ENCODE measurements at places on chromosomes 6 and 20.

GRCh38 chr6:54598787-54599313 lies 247.7 kb upstream of the FAM83B start:
- DNase-seq = peak; percentile 17

GRCh38 chr6:144809120-144809519 lies 524.0 kb downstream of the UTRN start:
- peak; percentile 4 for DNase-seq

GRCh38 chr20:25750765-25751696 lies 54.4 kb upstream of the ZNF337 start:
- DNase-seq = peak; percentile 20

DNA sequence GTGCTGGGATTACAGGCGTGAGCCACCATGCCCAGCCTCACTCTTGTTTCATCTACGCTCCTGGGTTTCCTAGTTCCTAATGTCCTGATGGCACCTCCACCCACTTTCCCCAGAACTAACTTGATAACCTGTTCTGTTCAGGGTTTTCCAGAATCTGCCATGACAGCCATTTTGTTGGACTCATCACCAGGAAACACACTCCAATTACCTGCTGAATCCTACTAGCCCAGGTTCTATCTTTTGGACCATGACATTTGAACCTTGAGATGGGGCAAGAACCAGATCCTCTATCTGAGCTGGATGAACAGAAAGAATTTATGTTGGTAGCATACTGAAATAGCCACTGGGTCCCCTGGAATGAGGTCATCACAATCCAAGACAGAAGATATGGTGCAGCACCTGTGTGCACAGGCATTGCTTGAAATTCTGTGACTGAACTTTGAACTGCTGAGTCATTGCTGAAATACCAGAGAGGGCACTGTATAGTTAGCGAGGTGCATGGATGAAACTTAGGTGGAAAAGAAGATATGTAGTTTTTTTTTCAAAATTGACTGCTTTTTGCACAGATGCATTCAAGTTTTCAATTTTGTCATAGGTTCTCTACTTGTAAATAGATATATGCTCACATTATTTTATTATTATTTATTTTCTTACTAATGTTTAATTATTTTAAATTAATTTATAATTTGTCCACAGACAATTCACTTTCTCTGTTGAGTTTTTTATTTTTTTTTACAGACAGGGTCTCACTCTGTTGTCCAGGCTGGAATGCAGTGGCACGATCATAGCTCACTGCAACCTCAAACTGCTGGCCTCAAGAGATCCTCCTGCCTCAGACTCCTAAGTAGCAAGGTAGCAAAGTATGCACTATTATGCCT lies 42.8 kb upstream of the TASP1 start:
- no peak for DNase-seq

- peak; percentile 44 for DNase-seq
Measured at GRCh38 chr6:28794175-28795002, 129.4 kb downstream of the TRIM27 start.

- DNase-seq = peak; percentile 4
Measured at GRCh38 chr6:138157986-138158638, 3.6 kb upstream of the ARFGEF3 start.

- no peak for DNase-seq
Measured at GRCh38 chr6:50288241-50288640, 238.5 kb upstream of the DEFB112 start.

GRCh38 chr20:25325997-25326396 lies 64.6 kb downstream of the ABHD12 start:
- DNase-seq = no peak

DNA sequence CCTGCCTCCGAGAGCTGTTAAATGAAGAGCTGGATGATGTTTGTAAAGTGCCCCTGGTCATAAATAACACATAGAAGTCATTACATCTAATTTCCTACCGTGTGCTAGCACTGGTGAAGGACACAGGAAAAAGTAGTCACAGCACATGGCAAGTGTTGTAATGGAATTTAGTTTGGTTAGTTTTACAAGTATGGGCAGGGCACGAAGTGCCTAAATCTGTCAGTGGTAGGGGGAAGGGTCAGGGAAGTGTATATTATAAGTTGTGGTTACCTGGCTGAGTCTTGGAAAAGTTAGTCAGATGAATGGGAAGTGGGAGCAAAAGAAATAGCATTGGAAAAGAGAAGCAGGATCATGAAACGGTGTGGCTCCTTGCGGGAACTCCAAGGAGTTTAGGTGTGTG lies 1.6 kb downstream of the RIPPLY2 start:
- no peak for DNase-seq

- peak; percentile 55 for DNase-seq
Measured at GRCh38 chr6:82494367-82494766, 130.8 kb downstream of the TPBG start.

- DNase-seq = peak; percentile 38
Measured at GRCh38 chr6:30882759-30883684, 1.3 kb upstream of the DDR1 start.

DNA sequence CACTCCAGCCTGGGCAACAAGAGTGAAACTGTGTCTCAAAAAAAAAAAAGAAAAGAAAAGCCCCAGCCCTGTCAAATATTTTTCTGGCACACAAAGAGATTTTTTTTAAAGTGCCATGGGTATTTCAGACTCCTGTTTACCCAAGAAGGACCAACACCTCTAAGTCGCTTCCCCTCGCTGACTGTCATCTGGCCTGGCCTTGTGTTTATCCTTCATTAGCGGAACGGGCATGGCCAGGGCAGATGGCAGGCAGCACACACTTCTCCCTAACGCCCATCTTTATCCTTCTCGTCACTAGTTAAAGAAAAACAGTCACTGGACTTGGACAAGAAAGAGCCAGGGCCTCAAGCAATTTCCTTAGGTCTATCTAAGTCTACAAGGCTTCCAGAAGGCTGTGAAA lies 7.3 kb upstream of the CBFA2T2 start:
- DNase-seq = no peak

- peak; percentile 21 for DNase-seq
Measured at GRCh38 chr6:17015551-17016381, 86.1 kb upstream of the STMND1 start.

DNA sequence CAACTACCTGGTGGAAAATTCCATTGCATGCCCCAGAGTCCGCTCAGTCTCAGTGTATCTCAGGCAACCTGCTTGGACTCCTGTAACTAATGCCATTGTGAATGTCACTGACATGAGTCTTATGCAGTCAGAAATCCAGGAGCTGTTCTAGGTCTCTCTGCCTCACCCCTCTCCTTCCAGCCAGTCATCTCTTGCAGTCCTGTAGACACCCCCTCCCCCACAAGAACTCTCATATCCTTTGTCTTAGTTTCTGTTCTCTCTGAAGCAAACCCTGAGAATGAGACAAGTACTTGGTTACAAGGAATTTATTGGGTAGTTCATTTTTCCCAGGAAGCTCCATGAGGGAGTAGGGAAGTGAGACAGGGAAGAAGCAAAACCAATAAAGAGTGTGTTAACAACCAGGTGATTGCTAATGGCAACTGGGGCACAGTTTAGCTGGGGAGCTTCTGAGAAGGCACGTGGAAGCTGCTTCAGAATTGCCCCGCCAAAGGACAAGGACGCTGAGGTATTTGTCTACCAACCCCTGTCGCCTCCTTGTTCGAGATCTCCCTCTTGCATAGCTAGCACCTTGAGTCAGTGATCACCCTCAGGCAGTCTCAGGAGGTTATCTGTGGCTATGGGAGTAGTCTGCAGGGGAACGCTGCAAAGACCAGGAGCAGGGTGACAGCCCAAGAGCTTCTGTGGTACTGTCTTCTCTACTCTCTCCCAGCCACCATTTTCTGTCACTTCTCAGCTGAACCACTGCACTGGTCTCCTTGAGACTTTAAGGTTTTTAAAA lies 911.4 kb upstream of the FLRT3 start:
- DNase-seq = no peak

- no peak for DNase-seq
Measured at GRCh38 chr6:88381289-88381642, 215.1 kb upstream of the CNR1 start.

DNA sequence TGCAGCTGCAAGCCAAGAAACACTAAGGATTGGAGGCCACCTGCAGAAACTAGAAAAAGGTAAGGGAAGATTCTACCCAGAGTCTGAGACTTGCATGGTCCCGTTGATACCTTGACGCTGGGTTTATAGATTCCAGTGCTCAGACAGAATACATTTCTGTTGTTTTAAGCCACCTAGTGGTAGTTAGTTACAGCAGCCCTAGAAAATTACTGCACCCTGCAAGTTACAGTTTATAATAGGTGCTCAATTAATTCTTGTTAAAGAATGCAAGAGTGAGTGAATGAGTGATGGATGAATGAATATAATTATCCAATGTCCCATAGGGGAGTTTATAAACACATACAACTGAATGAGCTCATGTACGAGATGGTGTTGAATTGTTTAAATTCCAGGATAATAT lies 453.1 kb upstream of the SLC35B3 start:
- DNase-seq = no peak

GRCh38 chr6:29924287-29924686 lies 18.0 kb upstream of the HLA-A start:
- DNase-seq = no peak

- DNase-seq = no peak
Measured at GRCh38 chr6:163181666-163182180, 232.8 kb upstream of the QKI start.

GRCh38 chr6:41426438-41426851 lies 91.0 kb downstream of the NCR2 start:
- no peak for DNase-seq

GRCh38 chr6:47710295-47710694 lies 11.9 kb downstream of the ADGRF4 start:
- DNase-seq = no peak

DNA sequence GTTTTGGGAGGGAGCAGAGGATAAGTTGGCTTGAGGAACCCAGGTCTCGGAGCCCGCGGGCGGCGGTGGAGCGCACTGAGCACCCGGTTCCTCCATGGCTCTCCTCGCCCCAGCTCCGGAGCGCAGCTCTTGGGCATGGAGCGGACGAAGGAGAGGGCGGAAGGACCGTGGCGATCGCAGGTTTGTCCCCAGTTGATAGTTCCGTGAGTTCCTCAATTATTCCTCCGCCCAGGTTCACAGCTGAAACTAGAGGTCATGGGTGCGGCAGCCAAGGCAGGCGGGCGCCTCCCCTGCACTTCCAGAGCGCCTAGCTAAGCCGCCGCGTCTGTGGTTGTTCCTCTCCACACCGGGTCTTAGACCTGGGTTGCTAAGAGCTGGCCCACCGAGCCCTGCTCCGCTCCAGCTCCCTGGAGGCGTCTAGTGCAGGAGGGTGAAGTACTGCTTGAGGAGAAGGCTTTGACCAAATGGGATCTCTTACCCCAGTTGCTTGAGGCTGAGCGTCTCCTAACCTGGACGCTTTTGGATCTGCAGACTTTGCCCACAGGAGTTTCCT lies at the start of gene HTR1B:
TSS of gene HTR1B (minus strand) at position 184 of the 553 bp plus-strand sequence. CDS start at position 96, 88 bp downstream.
- DNase-seq = peak; percentile 61

- peak; percentile 43 for DNase-seq
Measured at GRCh38 chr6:21996425-21997118, 300.3 kb downstream of the PRL start.

- DNase-seq = no peak
Measured at GRCh38 chr6:150907383-150907782, 41.9 kb downstream of the MTHFD1L start.

- no peak for DNase-seq
Measured at GRCh38 chr6:127402890-127403617, 56.1 kb downstream of the KIAA0408 start.

DNA sequence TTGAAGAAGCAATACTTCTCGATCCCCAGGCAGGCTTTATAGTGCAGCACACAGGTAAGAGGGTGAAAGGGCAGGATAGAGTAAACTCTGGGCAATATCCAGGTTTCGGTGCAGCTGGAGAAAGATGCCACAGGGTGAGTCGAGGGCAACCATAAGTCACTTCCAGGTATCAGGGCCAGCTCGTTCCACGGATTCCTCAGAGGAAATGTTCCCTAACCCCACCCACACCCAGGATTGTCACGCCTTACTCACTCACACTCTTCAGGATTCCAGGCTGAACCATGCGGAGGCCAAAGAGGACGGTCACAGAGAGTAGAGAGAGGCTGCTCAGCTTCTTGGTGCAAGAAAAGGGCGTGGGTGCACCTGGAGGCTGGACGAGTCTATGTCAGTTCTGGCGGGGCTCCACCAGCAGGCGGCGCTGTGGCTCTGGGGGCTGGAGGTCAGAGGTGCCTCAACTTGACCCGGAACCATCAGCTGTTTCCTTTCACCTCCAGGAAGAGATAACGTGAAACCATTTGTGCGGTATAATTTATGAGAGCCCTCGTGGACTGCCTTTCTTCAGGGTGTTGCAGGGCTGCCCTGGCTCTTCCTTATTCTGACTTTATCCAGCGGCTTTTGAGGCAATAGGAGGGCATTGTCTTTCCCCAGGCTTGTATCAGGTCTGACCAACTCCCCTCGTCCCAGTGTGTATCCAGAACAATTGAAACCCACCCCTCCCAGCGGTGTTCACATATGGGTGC lies 14.5 kb upstream of the WFDC12 start:
- no peak for DNase-seq

DNA sequence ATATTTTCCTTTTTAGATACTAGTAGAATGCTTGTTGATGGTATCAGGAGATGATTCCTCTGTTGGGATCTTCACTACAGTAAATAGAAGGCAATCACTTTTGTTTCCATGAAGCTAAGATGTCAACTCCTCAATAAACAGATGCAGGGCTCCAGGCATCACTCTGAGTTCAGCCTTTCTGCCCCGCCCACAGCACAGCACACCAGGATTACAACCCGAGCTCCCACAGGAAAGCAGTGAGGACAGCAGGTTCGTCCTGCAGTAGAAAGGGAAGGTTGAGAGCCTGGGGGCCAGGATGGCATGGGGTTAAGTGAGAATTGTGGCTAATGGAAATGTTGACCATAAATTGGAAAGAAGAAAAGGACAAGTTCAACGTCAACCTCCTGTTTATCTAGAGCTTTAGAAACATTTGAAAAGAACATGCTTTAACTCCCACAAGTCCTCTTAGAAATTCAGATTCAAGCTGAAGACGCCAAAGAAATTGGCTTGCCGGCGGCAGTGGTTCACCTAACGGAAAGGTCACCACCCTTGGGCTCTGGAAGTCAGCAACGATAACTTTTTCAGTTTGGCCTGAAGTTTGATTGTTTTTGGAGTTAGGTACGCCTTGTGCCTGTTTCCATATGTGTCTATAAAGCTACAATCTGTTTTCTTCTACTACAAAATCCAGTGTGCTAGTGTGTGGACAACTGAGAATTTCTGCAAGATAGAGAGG lies 144.4 kb upstream of the PDE10A start:
- no peak for DNase-seq

- no peak for DNase-seq
Measured at GRCh38 chr20:32775336-32775991, 13.3 kb downstream of the DNMT3B start.

GRCh38 chr6:52227495-52227894 lies 16.8 kb downstream of the IL17F start:
- DNase-seq = no peak

Data from astrocyte of the hippocampus (primary cell).